ENCODE measurements at places on chromosomes 6 and 20. TPM values are rescaled to one million over a fixed set of nuclear protein-coding genes. Genes with fewer than 3 reads are reported as not detected.

EDN1 gene
- total RNA-seq: 0.34 TPM

ARMC2 gene
- 1.0 TPM for total RNA-seq

PERP gene
- not detected for total RNA-seq

MYB gene
- total RNA-seq: 11.8 TPM

KCNB1 gene
- not detected for total RNA-seq

CST4 gene
- total RNA-seq: not detected

LGSN gene
- total RNA-seq: not detected

SLC17A1 gene
- not detected for total RNA-seq

WFDC12 gene
- total RNA-seq: not detected

OLIG3 gene
- not detected for total RNA-seq

EDN3 gene
- total RNA-seq: not detected

FAM209A gene
- 0.25 TPM for total RNA-seq

PRDM13 gene
- total RNA-seq: not detected

CHD6 gene
- 25.3 TPM for total RNA-seq

GPR63 gene
- not detected for total RNA-seq

MYCT1 gene
- not detected for total RNA-seq

KCNK15 gene
- not detected for total RNA-seq

CFB gene
- total RNA-seq: 0.22 TPM

PLA2G7 gene
- not detected for total RNA-seq

PPP1R16B gene
- total RNA-seq: 0.04 TPM

GFOD1 gene
- total RNA-seq: 29.5 TPM

TBXT gene
- total RNA-seq: 11.3 TPM

PDE10A gene
- total RNA-seq: not detected

MTRF1L gene
- 17.4 TPM for total RNA-seq

SASH1 gene
- 0.15 TPM for total RNA-seq

DCDC2 gene
- total RNA-seq: 0.11 TPM

AKAP12 gene
- not detected for total RNA-seq

ABHD16B gene
- not detected for total RNA-seq

HINT3 gene
- 16.5 TPM for total RNA-seq

PGM3 gene
- total RNA-seq: 28.0 TPM

LYRM4 gene
- total RNA-seq: 22.6 TPM

LPIN3 gene
- total RNA-seq: not detected

MEP1A gene
- not detected for total RNA-seq

EYA2 gene
- total RNA-seq: not detected

SPAG4 gene
- 6.4 TPM for total RNA-seq

TOX2 gene
- 54.1 TPM for total RNA-seq

KHDRBS2 gene
- 40.1 TPM for total RNA-seq

ABRACL gene
- total RNA-seq: 219 TPM

OOEP gene
- total RNA-seq: not detected

OTOR gene
- not detected for total RNA-seq

CFAP61 gene
- 0.19 TPM for total RNA-seq

RARS2 gene
- total RNA-seq: 15.9 TPM

TREM1 gene
- total RNA-seq: not detected

SLC17A2 gene
- not detected for total RNA-seq

SEL1L2 gene
- total RNA-seq: not detected

ARG1 gene
- total RNA-seq: not detected
